ENCODE measurements at places on chromosomes 2 and 18.

- no peak for DNase-seq
Observed at GRCh38 chr2:65425276-65425675, 7.1 kb downstream of the SPRED2 start.

GRCh38 chr2:67445652-67446268, 48.6 kb downstream of the ETAA1 start:
- DNase-seq, result no peak

GRCh38 chr2:239594019-239594771, 193.4 kb upstream of the HDAC4 start:
- no peak for DNase-seq

- DNase-seq, result no peak
Observed at GRCh38 chr2:39587641-39588040, 78.1 kb upstream of the TMEM178A start.

DNA sequence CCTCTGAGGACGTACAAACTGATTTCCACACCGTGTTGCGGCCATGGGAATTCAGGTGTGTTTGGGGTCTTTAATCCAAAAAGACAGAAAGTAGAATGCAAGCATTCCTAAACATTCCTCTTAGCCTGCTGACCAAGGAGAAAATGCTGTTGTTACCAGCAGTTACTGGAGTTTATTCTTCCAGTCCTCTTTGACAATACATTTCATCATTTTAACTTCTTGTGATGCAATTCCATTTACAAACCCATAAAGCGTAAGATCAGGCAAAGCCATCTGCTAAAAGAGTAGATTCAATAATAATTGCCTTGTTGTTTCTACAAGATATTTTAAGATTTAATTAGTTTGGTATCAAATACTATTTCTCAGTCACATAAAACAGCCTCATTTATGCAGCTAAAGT, 32.7 kb downstream of the SPIRE1 start:
- DNase-seq, result no peak

DNA sequence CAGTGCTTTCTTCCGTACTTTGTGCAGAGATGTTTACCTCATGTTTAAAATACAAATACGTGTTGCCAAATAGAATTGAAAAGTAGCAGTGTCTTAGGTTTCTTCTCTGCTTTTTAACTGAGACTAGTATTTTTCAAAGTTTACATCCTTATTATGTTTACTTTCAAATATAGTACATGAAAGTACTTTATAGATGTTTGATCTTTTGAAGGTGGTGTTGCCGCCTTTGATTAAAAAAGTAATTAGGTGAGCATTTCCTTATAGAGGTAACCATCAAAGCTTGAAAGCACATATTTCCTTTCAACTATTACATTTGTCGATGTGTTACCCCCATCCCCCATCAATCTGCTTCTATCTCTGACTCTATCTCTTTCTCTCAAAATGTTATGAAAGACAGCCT, 87.0 kb downstream of the CERS6 start:
- no peak for DNase-seq

DNA sequence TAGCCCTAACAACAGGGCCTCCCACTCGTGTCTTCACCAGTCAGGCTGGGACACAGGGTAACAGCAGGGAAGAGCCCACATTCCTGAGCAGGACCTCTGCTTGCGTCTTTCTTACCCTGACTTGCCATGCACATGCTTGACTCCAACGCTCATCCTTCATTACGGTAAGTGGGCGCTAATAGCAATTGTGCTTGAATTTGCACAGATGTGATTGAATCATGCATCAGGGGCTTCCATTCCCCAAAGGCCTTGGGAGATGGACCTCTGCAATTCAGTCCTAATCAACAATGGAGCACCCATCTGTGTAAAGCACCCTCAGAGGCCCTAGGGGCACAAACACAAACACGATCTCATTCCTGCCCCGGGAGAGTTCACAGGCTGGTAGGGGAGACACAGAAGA, 13.5 kb downstream of the TEX51 start:
- DNase-seq, result no peak

DNA sequence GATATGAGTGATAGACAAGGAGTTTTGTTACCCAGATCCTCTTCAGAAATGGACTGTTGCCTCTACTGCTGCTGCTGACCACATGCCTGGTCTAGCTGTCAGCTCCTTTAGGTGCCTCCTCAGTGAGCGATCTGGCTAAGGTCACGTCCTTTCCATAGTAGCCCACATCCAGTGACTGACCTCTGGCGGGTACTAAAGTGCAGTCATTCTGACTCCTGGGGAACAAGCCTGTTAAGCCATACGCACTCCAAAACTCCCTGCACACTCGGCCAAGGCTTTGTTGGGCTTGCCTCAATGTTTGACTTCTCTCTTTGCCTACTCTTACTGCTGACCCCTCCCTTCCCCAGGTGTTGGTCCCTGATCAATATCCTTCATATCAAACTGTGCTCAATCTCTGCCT, 685.2 kb downstream of the IRS1 start:
- DNase-seq, result no peak

GRCh38 chr18:65988972-65989371, 238.2 kb downstream of the CDH7 start:
- DNase-seq, result peak; percentile 18

GRCh38 chr2:33321236-33321771, 155.1 kb upstream of the RASGRP3 start:
- DNase-seq, result no peak

- DNase-seq, result peak; percentile 90
Observed at GRCh38 chr18:76495435-76496193, 572 bp upstream of the ZNF516 start.

DNA sequence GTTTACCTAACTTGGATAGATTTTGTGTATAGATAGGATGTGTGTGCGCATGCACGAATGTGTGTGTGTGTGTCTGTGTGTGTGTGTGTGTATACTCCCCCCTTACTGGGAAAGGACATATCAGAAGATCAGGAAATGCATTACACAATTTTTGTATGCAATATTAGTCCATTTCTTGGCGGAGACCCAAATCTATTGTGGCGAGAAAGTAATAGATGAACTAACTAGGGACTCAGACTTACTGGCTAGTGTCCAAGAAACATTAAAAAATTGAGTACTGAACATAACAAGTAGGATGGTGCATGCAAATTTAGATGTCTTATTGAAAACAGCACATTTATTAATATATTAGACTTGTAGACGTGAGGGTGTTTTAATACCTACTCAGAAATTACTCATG, 1036.5 kb upstream of the FANCL start:
- DNase-seq, result no peak

DNA sequence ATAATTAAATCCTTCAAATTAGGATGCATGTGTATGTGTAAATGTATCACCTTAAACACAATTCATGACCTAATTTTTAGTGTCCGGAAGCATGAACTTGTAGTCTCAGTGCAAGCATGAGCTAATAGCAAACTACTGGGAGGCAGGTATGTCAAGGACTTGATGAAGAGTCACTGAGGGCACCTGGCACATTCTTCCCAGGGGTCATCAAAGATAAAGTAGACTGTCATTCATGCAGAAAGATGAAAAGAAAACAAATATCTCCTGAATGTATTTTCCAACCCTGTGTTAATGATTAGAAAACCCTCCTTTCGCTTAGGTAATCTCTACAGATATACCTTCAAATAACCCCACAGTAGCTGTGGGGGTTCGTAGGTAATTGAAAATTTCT, 234.9 kb downstream of the SOCS6 start:
- DNase-seq, result no peak

- DNase-seq, result peak; percentile 64
Observed at GRCh38 chr2:207474863-207475485, 54.8 kb upstream of the CREB1 start.

- no peak for DNase-seq
Observed at GRCh38 chr2:159375241-159375640, 88.7 kb upstream of the WDSUB1 start.

DNA sequence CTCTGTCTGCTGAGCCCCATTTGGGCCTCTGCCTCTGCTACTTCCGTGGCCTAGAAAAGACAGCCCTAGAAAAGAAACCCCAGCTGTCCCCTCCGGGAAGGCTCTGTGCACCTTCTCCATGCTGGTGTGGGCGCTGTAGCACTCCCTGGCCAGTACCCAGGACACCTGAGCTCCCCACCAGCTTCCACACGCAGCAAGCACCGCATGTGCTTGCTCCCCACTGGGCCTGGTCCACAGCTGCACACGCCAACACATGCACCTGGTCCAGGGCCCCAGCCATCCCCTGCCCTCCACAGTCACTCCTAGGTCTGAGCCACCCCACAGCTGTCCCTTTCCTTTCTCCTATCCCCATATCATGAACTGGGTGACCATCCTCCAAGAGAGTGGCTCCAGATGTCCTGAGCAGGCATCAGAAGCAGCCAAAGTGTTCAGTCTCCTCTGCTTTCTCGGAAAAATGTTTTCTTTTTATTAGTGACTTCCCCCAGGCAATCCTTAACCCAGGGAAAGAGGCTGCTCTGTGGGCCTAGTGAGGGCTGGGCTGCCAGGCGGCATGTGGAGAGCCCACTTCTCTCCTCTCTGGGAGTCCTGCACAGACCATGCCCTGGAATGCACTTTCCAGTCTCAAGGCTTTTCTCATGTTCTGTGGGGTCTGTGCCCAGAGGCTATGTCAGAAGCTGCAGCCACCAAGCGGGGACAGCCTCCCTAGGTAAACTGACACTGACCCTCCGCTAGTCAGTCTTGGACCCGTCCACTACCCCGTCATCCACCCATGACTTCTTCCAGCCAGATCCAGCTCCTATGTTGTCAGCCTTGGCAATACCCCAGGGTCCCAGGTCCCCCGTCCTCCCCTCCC, 133.7 kb downstream of the KLHL29 start:
- no peak for DNase-seq

DNA sequence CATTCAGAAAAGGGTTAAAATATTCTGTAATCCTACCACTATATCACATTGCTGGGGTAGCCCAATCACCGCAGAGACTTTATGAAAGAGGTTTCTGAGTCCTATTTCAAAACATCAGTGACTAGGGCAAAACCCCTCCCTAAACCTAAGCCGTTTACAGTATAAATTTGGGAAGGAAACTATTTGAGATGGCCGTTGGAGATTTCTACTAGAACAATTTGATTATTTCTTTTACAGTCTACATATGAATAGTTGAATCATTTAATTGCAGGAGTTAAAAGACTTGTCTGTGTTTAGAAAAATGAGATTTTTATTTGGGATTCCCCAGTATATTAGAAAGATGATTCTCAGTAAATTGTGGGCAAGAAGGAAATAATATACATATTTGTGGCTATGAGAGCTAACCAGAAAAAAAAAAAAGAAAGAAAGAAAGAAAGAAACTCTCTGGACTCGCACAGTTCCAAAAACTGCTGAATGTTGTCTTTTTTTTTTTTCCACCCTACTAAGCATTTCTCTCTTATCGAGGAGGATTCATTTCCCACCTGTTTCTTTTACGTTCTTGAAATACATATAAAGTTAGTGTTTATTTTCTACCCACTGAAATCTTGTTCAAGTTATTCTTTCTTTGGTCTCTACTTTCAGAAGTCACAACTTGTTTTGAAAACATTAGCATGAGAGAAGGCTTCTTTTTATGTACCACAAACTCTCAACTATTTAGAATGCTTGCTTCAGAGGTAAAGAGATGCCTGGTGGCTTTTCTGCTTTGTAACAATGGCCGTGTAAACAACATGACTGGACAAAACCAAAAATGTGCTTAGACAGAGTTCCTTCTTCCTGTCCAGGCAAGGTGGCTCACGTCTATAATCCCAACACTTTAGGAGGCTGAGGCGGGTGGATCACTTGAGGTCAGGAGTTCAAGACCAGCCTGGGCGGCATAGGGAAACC, 65.9 kb downstream of the BCL2 start:
- no peak for DNase-seq

DNA sequence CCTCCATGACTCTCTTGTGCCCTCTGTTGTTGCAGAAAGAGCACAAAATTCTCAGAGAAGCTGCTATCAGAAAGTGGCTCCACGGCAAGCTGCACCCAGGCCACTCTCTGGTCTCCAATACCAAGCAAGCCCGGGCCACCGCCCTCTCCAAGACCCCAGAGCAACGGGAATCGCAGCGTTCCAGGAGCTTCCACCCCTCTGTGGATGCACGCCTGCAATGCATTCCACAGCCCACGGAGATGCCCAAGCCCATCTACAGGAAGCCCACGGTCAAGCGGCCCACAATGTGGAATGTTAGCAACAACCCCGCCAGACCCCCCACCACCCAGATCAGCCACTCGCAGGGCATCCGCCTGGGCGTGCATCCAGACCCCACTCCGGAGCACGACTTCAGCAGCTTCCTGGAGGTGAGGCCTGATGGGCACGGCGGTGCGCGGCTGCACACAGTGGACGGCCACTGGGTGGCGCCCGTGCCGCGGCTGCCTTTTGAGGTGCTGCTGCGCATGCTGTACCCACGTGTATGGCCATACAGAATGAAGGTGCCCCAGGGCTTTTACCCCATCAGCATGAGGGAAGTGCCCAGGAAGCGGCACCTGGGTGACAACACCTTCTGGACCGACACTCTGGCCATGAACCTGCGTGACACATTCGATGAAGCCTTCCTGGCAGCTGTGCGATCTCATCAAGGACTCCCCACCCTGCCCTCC, 6.3 kb downstream of the ANKRD53 start:
- DNase-seq, result peak; percentile 82

GRCh38 chr2:237326266-237327171, 87.4 kb downstream of the COL6A3 start:
- no peak for DNase-seq

- peak; percentile 74 for DNase-seq
Observed at GRCh38 chr18:12254136-12254819, at the start of gene CIDEA. TSS of gene CIDEA (plus strand) at chr18:12254361. CDS start at chr18:12254384, 23 bp downstream.

DNA sequence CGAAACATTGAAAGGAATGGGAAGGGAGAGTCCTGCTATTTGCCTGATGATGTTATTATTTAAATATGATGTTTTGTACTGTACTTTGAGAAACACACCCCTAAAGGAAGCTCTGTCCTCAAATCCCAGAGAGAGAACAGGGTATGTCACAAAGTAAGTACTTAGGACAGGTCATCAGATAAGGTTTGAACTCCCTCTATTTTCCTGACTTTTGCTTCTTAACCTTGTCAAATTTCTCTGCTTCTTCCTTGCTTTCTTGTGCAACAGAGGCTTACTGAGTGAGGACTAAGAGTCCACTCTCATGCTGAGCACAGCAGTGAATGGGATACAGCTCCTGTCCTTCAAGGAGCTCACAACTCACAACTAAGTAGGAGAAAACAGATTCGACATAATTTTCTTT, 3.7 kb downstream of the DGUOK start:
- no peak for DNase-seq

- DNase-seq, result no peak
Observed at GRCh38 chr2:194591192-194591591, 1065.8 kb upstream of the SLC39A10 start.

DNA sequence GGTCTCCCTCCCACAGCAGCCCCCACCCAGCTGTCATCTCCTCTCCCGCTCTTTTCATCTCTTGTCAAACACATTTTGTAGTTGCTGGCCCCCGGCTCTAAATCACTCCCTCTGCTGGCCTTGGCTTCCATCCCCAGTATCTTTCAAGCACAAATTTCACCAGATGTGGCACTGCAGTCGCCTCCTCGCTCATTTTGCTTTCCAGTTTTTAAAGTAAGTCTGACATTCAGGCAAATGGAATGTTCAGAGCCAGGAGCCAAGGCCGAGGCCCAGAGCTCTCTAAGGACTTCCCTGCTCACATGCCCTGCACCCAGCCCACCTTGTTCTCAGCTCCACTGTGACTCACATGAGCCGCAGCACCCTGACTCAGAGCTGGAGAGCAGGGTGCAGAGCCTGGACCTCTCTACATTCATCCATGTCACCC, 158.4 kb downstream of the GALNT14 start:
- DNase-seq, result no peak
